ENCODE measurements at places on chromosomes 4 and X. TPM values are rescaled to one million over a fixed set of nuclear protein-coding genes. Genes with fewer than 3 reads are reported as not detected.

The FBXL5 gene
- polyA plus RNA-seq: 518 TPM

The NDNF gene
- polyA plus RNA-seq: not detected

The TMEM47 gene
- not detected for polyA plus RNA-seq

The HTATSF1 gene
- 20.5 TPM for polyA plus RNA-seq

The CRMP1 gene
- not detected for polyA plus RNA-seq

The ZNF711 gene
- not detected for polyA plus RNA-seq

The DCLK2 gene
- not detected for polyA plus RNA-seq

The OPN1LW gene
- polyA plus RNA-seq: not detected

The RHOXF1 gene
- not detected for polyA plus RNA-seq

The RENBP gene
- 2.7 TPM for polyA plus RNA-seq

The PABPC1L2A gene
- polyA plus RNA-seq: not detected

The HPGDS gene
- 0.05 TPM for polyA plus RNA-seq

The MID1 gene
- 0.10 TPM for polyA plus RNA-seq

The RAI2 gene
- not detected for polyA plus RNA-seq

The SPARCL1 gene
- not detected for polyA plus RNA-seq

The PDCL2 gene
- not detected for polyA plus RNA-seq

The TMEM255A gene
- 1.2 TPM for polyA plus RNA-seq

The EFHC2 gene
- polyA plus RNA-seq: 0.05 TPM

The RNF128 gene
- polyA plus RNA-seq: not detected

The HS3ST1 gene
- polyA plus RNA-seq: 0.02 TPM

The XG gene
- polyA plus RNA-seq: not detected

The UGT2B10 gene
- polyA plus RNA-seq: not detected

The OTC gene
- polyA plus RNA-seq: not detected

The NXF2B gene
- polyA plus RNA-seq: not detected

The NAT8L gene
- not detected for polyA plus RNA-seq

The EDA gene
- not detected for polyA plus RNA-seq

The IL2 gene
- not detected for polyA plus RNA-seq

The STPG2 gene
- polyA plus RNA-seq: not detected

The SULT1E1 gene
- polyA plus RNA-seq: not detected

The HSD17B13 gene
- polyA plus RNA-seq: 0.08 TPM

The APEX2 gene
- polyA plus RNA-seq: 17.8 TPM

The MTCP1 gene
- 23.3 TPM for polyA plus RNA-seq

The ETNPPL gene
- polyA plus RNA-seq: not detected

The COX7B2 gene
- polyA plus RNA-seq: not detected

The USP26 gene
- not detected for polyA plus RNA-seq

The MSANTD1 gene
- not detected for polyA plus RNA-seq

The UPF3B gene
- 1.2 TPM for polyA plus RNA-seq

The TECRL gene
- polyA plus RNA-seq: not detected

The FRMD7 gene
- polyA plus RNA-seq: not detected

The CNGA1 gene
- not detected for polyA plus RNA-seq

The SORBS2 gene
- not detected for polyA plus RNA-seq

The PCDH19 gene
- not detected for polyA plus RNA-seq

The EIF1AX gene
- polyA plus RNA-seq: 18.4 TPM

All from CD14-positive monocyte (primary cell).